ENCODE measurements at places on chromosomes 16 and 17.

DNA sequence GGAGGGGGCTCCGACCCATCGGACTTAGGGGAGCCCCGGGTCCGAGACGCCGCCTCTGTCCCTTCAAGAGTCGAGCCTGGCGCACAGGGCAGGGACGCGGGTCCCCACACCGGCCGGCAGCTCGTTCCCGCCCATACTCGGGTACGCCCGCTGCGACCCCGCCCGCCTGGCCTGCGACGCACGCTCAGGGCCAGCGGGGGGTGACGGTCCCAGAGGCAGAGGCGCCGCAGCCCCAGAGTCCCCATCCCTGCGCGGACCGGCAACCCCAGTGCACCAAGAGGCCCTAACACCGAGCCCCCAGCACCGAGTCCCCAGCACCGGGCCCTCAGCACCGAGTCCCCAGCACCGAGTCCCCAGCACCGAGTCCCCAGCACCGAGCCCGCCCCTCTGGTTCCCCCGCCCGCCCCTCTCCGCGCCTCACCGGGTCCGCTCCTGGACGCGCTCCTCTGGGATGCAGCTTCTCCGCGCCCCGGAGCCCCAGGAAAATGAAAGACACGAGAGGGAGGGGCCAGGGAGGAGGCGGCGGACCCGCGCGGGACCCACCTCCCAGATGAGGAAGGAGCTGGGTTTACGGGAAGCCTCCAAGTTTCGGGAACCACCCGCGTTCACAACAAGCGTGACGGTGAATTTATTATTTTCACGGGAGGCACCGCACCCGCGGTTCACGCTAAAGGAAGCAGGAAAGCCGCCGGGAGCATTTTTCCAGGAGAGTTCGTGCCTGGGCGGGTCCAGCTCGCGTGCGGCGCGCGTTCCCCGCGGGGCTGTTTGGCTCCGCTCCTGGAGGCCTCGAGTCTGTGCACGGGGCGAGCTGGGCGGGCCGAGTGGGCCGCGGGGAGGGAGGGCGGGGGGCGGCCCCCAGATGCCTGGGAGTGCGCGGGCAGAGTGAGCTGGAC lies at the start of gene SECTM1:
SECTM1 (minus strand) TSS at position 488 of the 893 bp plus-strand sequence. CDS start 6,526 bp downstream, outside the sequence.
- no peak for DNase-seq

DNA sequence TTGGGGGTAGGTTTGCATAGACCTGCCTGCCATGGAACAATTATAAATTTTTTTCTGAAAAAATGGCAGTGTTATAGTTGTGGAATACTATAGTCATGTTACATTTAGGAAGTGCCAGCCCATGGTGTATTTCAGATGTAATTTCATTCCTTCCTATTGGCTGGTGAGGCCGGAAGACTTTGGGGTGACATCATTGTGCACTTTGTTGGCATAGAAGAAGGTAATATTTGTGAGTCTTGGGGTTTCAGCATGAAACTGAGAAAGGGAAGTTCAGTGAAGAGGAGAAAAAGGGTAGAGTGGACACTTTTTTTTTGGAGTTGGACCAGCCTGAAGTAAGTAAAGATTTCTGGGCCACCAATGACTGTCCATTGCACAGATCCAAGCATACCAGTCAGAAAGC lies 16.0 kb upstream of the HEATR6 start:
- no peak for DNase-seq

GRCh38 chr17:17849845-17850373 lies 13.1 kb upstream of the SREBF1 start:
- peak; percentile 82 for DNase-seq

- DNase-seq, result no peak
These were observed 27.9 kb downstream of the CACNA1H start for GRCh38 chr16:1180549-1181403.

DNA sequence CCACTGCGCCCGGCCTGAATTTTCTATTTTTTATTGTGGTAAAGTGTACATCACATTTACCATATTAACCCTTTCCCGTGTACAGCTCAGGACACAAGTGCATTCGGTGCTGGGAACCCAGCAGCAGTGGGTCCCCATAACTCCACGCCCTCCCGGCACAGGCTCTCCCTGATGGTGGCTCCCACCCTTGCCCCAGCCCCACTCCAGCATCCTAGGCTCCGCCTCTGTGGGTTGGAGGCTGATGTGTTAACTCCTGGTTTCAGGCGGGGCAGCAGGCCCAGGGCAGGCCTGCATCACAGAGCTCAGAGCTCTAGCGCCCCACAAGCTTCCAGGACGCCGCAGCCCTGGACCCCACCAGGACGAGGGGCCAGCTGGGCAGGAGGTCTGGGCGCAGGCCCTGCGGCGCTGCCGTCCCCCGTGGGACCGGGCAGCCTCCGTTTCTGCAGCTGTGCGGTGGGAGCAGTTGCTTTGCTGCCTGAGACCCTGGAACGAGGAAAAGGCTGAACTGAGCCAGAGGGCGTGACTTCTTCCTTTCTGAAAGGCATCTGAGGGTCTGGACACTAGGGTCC lies 19.6 kb downstream of the ZFPM1 start:
- no peak for DNase-seq

DNA sequence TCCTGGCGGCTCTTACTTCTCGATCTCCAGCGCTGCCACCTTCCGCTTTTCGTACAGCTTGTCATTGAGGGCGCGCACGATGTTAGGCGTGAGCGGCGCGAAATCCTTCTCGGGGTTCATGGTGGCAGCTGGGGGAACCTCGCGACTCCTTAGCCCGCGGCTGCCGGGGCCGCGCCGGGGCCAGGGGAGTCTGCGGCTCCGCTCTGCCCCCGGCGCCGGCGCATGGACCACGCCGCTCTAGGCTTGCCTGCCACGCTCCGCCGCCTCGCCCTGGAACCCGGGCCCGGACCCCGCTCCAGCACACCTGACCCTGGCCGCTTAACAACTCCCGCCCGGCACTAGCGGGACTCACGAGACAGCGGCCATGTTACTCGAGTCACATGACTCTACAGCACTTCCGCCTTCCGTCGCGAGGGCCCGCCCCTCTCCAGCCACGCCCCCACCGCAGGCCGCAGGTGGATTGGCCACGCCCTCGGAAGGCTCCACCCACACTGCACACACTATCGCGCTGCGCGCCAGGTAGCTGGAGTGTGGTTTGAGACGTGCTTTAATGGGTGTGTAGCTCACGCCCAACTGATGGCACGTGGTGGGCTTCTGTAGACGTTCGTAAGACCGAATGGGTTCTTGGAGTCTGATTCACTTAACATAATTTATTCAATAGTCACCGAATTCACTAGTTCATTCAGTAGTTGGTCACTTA lies at the start of gene VAC14:
VAC14 (minus strand) TSS at position 378 of the 700 bp plus-strand sequence; CDS start at position 120, 258 bp downstream.
- DNase-seq, result peak; percentile 95

DNA sequence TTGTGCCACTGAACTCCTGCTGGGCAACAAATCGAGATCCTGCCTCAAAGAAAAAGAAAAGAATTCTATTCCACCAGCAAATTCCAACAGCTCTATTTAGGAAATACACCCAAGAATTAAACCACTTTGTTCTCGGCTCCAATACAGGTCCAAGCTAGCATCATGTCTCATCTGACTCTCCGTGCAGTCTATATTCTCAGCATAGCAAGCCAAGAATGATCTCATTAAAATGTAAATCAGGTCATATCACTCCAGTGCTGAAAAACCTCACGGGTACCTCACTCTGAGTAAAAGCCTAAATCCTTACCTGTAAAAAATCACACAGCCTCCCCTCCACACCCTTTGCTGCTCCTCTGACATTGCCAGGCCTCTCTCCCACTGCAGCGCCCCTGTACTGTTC lies 23.9 kb downstream of the UBE2G1 start:
- no peak for DNase-seq

GRCh38 chr16:86363836-86364618 lies 146.3 kb upstream of the FOXF1 start:
- DNase-seq, result no peak

DNA sequence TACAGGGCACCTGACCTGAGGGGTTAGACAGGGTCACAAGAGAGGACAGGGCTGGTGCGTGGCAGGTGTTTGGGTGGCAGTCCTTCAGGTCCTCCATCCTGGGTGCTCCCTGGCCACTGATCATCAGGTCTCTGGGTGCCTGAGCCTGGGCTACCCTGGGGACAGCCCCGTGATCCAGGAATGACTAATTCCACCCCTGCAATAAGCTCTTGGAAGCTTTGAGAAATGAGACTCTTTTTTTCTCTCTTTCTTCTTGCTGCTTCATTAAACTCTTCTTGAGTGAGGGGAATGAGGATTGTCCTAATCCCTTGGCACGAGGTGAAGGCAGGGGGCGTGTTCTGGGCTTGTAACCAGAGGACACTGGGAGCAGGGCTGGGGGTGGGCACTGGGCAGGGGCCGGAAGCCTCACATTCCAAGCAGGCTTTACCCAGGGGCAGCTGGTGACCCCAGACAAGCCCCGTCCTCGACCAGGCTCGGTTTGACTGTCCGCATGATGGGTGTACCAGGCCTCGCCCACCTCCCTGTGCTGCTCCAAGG lies 21.4 kb upstream of the SPNS2 start:
- DNase-seq, result no peak

Measured in CD4-positive, alpha-beta T cell treated with Interleukin-6 at 100 ng/mL for 8 hours (primary cell).